ENCODE measurements at places on chromosomes 16 and 17. TPM values are rescaled to one million over a fixed set of nuclear protein-coding genes. Genes with fewer than 3 reads are reported as not detected.

ZNF469 gene
- total RNA-seq: 5.8 TPM

GUCY2D gene
- total RNA-seq: not detected

ZFPM1 gene
- total RNA-seq: 3.3 TPM

WNT3 gene
- total RNA-seq: 1.2 TPM

CCL15 gene
- total RNA-seq: not detected

RNF227 gene
- total RNA-seq: 0.98 TPM

SLC46A1 gene
- 2.5 TPM for total RNA-seq

RAB40B gene
- total RNA-seq: 10.6 TPM

TP53TG3C gene
- total RNA-seq: not detected

ASGR1 gene
- total RNA-seq: 10.3 TPM

NPIPB8 gene
- 0.10 TPM for total RNA-seq

SLC47A1 gene
- total RNA-seq: 3.2 TPM

DOC2B gene
- total RNA-seq: 1.6 TPM

KRT33B gene
- not detected for total RNA-seq

FBXW10B gene
- 0.98 TPM for total RNA-seq

Data from vein endothelial cell (primary cell).